ENCODE measurements at places on chromosomes 5 and 9.

DNA sequence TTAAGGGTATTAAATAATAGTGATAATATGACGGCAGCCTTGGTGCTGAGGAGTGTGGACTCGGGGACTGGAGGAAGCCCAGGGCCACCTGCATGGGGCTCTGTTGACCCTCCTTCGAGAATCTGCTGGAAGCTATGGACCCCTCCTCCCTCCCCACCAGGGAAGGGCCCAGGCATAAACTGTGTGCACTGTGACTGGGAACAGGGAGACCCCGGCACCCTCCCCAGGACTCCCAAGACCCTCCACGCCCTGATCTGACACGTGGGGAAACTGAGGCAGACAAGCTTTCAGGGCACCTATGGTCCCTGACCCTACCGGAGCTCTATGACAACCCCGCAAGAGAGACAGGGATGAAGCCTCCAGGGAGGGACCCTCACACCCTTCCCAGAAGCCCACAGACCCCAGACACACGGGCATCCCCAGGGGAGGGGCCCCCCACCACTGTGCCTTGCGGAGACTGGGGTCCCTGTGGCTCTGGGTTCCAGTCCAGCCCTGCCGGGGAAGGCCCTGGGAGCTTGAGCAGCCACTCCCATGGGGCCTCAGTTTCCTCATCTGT lies 6.5 kb upstream of the EGFL7 start:
- no peak for DNase-seq

- DNase-seq: no peak
These were observed 16.5 kb upstream of the SMIM32 start for GRCh38 chr5:136209346-136209910.

GRCh38 chr5:32545102-32545800 lies 40.1 kb upstream of the SUB1 start:
- DNase-seq: no peak

GRCh38 chr9:130498298-130498917 lies 53.6 kb downstream of the ASS1 start:
- peak; percentile 19 for DNase-seq

- DNase-seq: peak; percentile 87
These were observed at the start of gene GRHPR for GRCh38 chr9:37422289-37423104. TSS of gene GRHPR (plus strand) at chr9:37422696. CDS start at chr9:37422751, 55 bp downstream.

GRCh38 chr9:100108559-100108958 lies 9.5 kb downstream of the INVS start:
- peak; percentile 17 for DNase-seq

GRCh38 chr9:89243296-89244061 lies 64.9 kb upstream of the SHC3 start:
- DNase-seq: no peak

DNA sequence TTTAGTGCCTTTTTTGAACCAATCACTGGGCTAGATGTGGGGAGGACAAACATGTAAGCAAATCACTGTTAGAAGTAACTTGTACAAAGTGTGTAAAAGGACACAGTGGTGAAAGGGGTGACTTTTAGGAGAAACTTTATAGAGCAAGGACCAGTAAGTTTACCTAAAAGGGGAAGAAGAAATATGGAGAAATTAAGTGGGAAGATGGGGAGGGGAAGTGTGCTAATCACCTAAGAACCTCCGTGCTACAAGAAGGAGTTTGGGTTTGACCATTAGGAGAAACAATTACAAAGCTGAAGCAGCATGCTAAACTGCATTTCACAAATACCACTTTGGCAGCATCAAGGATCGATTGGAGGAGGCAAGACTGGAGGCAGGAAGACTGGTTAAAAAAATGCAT lies 17.3 kb downstream of the ITGA1 start:
- DNase-seq: no peak

GRCh38 chr5:172707285-172708182 lies 63.5 kb downstream of the DUSP1 start:
- DNase-seq: no peak

GRCh38 chr5:122327110-122327509 lies 15.1 kb downstream of the SNCAIP start:
- no peak for DNase-seq

DNA sequence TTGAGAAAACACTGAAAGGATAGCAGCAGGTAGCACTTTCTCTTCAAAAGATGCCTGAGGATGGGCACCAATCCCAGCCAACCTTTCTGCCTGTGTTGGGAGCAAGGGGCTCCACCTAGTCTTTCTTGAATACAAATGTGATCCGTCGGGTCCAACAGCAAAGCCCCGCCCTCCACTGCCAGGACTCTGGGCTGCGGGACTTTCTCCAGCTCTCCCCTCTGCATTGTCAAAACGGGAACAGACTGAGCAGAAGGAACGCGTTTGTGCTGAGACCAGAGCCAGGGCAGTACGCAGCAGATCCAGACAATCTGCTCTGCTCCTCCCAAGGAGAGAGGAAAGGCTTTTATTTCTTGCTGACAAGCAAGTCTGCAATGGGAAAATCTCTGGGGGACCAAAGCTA lies 139.7 kb downstream of the SEC61B start:
- DNase-seq: no peak

DNA sequence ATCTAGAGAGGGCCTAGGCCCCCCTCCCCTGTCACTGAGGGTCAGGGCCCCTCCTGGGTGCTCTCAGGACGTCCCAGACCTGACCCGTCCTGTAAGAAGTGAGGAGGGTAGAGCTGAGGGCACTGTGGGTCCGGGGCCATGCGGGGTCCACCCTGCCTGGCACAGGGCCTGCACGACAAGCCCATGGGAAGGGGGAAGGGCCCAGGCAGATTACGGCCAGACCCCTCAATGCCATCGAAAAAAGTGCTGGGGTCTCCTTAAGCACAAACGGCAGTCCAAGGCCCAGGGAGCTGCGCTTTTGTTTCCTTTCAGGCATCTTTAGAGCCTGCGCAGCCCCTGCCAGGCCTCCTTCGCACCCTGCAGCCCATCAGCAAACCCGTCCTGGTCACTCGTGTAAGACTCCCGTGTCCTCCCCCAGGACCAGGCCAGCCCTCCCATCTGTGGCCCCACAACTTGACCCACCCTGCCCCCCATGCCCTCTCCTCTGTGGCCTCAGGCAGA lies 4.4 kb upstream of the EXOC3 start:
- no peak for DNase-seq

DNA sequence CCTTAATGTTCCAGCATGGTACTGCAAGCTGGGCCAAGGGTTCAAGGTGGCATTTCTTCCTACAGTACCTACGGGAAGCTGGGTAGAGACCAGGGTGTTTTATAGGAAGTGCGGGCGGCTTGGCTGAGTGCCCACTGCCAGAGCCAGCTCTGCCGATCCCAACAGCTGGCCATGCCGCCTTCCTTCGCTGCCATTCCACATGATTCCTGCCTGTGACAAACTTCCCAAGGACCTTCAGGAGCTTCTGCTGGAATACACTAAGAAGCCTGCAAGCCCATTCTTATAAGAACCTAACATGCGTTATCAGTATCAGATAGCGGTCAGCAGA lies 22.0 kb downstream of the MYO10 start:
- DNase-seq: no peak

DNA sequence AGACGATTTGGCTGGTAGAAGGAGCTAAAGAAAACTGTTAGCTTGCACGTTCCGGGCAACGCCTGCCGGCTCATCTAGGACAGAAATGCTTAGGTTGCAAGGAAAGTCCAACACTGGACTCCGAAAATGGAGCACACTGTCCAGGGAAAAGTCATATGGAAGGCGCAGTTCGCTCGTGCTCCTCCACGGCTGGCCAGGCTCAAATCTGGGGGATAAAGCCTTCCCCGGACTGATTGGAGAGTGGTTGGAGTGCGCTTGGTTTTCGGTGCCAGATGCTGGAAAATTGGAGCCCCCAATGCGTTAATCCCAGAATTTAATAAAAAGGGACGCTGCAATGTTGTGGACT lies 955 bp downstream of the CDH6 start:
- no peak for DNase-seq

GRCh38 chr9:100759215-100759614 lies 181.3 kb downstream of the CAVIN4 start:
- DNase-seq: no peak

DNA sequence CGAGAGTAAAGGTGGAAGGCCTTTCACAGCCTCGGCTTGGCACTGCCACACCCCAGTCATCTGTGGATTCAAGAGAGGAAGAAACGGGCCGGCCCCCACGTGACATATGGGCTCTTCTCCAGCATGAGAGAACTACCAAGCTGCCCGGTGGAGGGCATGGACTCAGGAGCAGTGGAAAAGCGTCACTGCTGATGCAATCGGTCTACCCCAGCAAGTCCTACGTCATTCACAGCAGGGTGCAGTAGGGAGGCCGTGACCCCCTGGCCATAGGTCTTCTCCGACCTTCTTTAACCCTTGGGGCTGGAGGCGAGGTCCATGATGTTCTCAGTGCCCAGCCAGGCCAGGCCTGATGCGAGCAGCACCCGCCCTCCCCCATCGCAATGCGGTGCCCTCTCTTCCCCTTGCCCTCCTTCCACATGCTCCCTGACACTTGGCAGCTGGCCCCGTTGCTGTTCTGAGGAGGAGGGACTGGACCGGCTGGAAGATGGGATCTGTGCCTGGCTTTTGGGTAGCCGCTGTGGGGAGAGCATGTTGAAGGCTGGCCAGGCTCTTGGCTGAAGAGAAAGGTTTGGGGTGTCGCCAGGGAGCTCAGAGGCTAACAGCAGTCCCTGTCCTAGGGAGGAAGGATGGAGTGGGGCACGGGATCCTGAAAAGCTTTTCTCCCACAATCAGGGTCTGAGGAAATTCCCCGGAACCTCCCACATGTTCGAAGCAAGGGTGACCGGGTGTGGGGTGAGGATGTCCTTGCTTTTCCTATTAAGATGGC lies 89.8 kb downstream of the LIFR start:
- DNase-seq: no peak

DNA sequence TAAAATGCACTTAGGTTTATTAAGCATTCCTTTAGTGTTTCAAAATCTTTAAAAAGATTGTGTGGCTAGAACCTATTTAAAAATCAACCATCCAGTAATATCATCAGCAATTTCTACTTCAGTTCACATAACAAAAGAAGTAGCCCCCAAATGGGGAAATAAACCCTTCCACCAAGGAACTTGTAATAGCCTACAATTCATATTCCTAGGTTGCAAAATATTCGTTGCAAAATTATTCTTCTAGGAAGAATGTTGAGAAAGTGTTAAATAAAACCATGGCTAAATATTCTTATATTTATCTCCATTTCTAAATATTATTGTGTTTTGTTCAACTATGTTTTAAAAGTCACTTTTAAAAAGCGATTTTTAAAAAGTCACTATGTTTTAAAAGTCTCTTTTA lies 177.9 kb upstream of the PRLR start:
- DNase-seq: no peak

- DNase-seq: no peak
These were observed 56.8 kb downstream of the NUDT12 start for GRCh38 chr5:103505581-103506305.

GRCh38 chr5:78797936-78798672 lies 149.5 kb upstream of the LHFPL2 start:
- DNase-seq: no peak

- no peak for DNase-seq
These were observed 138.6 kb upstream of the RANBP3L start for GRCh38 chr5:36440300-36440699.

DNA sequence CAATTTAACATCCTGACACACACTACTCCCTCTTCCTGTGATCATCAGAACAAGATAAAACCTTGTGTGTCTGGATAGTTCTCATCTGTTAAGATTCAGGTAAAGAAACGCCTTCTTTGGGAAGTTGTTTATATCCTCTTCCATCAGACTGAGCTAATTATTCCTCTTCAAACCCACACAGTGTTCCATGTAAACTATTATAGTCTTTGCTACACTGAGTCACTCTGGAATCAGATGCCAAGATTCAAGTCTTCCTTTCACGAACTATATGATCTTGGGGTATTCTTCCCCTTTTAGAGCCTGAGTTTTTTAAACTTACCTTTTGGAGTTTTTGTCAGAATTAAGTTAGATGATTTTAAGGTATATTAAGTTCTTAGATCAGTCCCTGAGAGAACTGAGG lies 2.0 kb downstream of the OR1J1 start:
- DNase-seq: no peak

DNA sequence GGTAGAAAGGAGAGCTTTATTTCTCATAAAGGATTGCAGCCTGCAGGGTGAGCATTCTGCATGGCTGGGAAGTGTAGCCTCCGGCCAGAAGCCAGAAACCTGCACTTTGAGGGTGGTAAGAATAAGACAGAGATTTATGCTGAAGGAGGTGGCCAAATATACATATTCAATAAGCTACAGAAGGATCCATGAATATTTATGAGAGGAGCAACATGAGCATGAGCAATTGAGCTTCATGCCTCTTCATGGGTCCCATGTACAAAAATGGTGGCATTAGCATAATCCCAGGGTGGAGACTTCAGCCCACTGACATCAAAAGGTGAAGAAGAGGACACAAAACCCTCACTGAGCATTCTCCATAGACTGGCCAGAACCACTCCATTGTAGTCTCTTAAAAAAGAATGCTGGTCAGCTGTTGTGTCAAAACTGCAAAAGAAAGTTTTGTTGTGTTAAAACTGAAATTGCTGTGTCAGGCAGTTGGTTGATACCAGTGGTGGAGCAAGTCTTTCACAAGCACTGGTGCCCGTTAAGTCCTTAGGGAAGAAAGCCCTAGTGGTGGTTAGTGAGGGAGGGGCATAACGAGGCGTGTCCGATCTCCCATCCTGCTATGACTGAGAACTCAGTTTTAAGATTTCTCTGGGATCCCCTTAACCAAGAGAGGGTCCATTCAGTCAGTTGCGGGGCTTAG lies 160.8 kb upstream of the MAP1B start:
- DNase-seq: no peak

DNA sequence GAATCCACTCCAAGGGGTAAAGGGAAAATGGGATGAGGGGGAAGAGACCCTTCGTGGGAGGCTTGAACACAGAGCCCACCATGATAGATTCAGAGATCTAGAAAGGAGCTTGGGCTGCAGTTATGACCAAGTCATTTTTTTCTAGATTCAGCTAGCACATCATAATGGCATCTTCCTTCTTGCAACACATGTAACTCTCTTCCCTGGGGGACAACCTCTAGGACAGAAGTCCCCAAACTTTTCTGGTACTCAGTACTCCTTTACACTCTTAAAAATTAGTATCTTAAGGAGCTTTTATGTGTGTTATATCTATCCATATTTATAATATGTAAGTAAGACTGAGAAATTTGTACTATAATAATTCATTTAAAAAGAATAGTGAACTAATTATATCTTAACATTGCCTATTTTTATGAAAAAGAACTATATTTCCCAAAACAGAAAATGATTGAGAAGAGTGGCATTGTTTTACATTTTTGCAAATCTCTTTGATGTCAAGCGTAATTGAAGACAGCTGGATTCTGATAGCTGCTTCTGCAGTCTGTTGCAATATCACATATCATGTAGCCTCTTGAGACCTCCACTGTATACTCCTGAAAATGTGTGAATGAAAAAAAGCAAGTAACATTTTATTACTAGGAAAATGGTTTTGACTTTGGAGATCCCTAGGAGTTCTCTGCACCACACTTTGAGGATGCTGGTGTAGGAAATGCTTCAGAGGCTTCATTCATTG lies 875 bp downstream of the ACO1 start:
- no peak for DNase-seq

GRCh38 chr9:88313364-88314220 lies 74.7 kb upstream of the SPIN1 start:
- no peak for DNase-seq

GRCh38 chr9:4038182-4038723 lies 261.6 kb downstream of the GLIS3 start:
- DNase-seq: no peak

GRCh38 chr9:118962426-118962825 lies 406.8 kb downstream of the BRINP1 start:
- no peak for DNase-seq

GRCh38 chr9:14812806-14813205 lies 90.3 kb upstream of the CER1 start:
- no peak for DNase-seq

All from NAMALWA (cell line).